ENCODE measurements at places on chromosomes 3 and 15.
A peak's percentile ranks its signal among the peaks of the same experiment; 100 is the strongest.

GRCh38 chr3:143339451-143339850, 219.9 kb downstream of the CHST2 start:
- no peak for DNase-seq

DNA sequence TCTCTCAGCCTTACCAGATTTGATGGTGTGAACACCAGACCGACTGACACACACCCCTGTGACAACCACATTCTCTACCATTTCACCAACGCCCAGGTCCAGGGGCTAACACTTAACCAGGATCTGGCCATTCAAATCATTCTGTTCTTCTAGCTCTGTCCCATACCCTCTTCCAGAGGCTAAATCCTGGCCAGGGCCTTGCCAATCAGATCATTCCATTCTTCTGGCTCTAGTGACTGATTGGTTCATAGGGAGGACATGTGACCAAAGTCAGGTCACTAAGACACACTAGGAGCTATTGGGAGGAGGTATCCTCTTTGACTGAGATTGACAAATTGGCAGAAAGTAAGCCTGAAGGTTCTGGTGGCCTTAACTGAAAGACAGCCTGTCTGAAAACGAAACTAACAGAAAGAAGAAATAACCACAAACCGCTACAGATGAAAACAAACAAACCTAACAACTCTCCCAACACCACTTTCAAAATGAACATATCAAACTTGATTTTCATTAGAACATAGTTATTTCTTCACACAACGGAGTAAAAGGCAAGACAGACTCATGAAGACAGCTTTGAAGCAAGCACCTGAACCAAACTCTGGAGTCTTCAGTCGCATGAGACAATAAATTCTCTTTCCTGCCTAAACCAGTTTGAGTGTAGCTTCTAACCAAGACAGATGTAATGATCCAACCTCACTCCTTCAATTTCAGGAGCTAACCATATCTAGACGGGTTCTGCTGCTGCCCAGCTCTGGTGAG, 68.5 kb downstream of the TRANK1 start:
- DNase-seq: no peak

GRCh38 chr15:38069511-38070011, 135.1 kb downstream of the TMCO5A start:
- DNase-seq: peak; percentile 52

DNA sequence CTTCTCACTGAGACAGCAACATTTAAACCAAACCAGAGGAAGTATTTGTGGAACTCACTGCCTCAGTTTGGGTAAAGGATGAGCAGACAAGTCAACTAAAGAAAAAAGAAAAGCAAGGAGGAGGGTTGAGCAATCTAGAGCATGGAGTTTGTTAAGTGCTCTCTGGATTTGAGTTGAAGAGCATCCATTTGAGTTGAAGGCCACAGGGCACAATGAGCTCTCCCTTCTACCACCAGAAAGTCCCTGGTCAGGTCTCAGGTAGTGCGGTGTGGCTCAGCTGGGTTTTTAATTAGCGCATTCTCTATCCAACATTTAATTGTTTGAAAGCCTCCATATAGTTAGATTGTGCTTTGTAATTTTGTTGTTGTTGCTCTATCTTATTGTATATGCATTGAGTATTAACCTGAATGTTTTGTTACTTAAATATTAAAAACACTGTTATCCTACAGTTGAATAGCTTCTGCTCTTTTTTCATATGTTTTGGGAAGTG, 23.3 kb downstream of the CLDN18 start:
- no peak for DNase-seq

GRCh38 chr3:5185093-5185673, 2.3 kb upstream of the EDEM1 start:
- no peak for DNase-seq

GRCh38 chr3:13574083-13574797, 25.3 kb downstream of the FBLN2 start:
- no peak for DNase-seq

DNA sequence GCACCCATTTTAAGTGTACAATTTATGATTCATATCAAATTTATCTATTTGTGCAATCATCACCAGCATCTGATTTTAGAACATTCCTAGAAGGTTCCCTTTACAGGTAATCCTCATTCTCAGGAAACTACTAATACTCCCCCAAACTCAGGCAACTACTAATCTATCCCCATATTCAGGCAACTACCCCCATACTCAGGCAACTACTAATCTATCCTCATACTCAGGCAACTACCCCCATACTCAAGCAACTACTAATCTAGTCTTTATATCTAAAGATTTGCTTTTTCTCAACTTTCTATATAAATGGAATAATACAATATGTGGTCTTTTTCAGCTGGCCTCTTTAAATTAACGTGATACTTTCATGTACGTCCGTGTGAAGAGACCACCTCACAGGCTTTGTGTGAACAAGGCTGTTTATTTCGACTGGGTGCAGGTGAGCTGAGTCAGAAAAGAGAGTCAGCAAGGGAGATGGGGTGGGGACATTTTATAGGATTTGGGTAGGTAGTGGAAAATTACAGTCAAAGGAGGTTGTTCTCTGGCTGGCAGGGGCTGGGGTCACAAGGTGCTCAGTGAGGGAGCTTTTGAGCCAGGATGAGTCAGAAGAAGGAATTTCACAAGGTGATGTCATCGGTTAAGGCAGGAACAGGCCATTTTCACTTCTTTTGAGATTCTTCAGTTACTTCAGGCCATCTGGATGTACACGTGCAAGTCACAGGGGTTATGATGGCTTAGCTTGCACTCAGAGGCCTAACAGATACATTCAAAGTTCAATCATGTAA, 1444.5 kb upstream of the CADM2 start:
- DNase-seq: peak; percentile 13

- DNase-seq: no peak
These were observed 753.4 kb downstream of the FHIT start for GRCh38 chr3:60497902-60498301.

DNA sequence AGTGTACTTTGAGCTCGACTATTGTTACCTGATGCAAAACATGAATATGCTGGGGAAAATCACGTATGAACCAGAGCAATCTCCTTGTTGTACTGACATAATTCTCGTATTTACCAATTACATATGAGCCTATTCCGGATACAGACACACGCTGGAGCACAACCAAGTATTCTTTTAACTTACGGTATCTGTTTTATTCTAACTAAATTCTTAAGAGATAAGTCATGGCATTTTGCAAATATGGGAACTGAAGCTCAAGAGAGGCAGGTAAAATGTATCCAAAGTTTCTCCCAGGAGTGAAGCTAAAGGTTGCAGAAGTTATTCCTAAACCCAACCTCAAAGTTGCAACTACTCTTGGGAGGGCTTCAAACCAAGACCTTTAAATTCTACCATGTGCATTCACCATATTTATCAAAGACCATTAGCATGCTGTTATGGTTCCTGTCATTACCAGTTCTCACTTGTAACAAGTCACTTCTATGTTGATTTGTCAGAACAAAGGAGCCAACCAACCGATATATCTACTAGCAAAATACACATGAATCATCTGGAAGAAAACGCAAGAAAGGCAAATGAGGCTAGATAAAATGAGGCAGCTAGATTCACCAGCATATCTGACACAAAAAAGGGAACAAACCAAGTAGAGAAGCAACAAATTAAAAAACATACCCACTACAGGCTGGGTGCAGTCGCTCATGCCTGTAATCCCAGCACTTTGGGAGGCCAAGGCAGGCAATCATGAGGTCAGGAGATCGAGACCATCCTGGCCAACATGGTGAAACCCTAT, 17.8 kb downstream of the TBL1XR1 start:
- no peak for DNase-seq

DNA sequence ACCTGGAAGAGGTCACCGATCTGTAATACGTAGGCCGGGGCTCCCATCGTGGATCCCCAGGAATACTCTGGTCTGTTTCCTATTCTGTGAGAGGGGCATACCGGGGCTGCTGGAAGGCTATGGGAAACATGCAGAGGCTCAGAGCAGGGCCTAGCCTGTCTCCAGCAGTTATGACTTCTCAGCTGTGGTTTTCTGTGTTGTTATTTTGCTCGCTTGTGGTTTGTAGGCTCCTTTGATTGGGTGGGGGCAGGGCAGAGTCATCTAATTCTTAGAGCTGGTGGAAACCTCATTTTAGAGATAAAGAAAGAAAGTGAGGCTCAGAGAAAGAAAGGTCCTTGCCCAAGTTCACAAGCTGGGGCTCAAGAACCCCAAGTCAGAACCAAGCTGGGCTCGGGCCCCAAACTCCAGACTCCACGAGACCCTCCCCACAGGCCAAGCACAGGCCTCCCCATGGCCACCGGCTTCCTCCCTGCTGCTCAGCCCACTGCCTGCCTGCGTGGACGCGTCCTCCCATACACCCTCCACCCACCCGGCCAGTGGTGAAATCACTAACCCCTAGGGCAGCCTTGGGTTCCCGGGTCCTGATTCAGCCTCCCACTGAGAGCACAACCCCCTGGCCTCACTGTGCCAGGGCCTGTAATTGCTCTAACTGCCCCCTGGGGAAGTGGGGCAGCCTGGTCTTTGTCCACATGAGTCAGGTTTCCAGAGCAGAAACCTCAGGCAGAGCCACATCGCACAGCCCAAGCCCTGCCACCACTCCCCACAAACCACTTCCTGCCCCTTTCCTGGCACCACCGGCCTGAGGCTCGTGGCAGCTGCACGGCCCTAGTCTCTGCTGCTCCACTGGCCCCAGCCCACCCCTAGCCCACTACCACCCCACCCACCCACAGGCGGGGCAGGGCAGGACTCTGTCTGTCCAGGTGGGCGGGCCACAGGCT, 270.8 kb downstream of the UACA start:
- DNase-seq: peak; percentile 97

GRCh38 chr3:40793730-40794129, 269.0 kb downstream of the ZNF621 start:
- DNase-seq: no peak

Data from MG63 (cell line).